Right cardiac atrium (tissue), 5 donors: ENCODE measurements at places on chromosomes 6 and 20. TPM values are rescaled to one million over a fixed set of nuclear protein-coding genes. Genes with fewer than 3 reads are reported as not detected.

Gene CTCFL
- total RNA-seq = not detected

DNA sequence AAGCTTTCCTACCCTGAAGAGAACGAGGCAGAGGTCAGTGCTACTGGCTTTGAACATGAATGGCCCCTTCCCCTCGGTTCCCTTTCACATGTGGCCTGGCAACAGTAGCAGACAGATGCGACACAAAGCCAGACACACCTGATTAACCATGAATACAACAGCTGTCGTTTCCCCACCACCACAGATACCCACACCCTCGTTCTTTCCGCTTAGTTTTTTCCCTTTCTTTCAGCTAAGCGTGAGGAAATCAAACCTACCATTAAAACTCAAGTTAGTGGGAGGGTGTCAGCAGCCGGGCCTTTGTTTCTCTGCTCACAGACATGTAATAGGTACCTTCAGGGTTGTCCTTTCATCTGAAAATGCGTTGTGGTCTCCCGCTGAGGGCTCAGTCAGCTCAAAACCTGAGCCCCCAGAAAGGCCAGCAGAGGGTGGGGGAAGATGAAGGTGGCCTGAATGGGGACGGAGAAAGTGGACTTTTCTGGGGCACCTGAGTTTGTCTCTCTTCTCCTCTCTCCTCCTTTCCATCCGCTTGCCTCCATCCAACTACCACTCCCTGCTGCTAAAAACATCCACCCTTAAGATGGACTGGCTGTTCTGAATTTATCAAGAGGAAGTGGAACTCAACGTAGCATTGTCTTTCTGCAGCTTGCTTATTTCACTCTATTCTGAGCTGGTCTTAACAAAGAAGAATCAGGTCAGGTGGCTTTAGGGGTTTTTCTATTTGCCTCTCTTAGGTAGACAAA lies 516.6 kb upstream of the JARID2 start:
- DNase-seq = no peak

- DNase-seq = peak; percentile 53
Observed at GRCh38 chr6:37483917-37484785, 15.5 kb downstream of the CCDC167 start.

Gene EDN3
- total RNA-seq = not detected

DNA sequence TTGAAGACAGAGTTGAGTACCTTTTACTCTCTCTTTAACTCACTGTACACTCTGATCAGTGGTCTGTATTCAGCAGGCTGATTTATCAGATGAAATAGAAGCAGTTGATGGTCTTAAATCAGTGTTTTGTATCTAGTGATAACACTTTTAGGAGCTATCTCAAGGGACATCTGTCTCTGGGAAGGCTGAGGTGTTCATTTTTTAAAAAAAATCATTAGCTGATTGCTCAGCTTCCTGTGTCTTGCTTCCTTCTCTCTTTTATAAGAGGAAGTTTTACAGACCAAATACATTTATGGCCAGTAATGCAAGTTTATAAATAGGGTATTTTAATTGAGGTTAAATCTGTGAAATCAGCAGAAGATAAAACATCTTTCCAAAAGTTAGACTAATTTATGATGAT lies 12.0 kb upstream of the CCDC170 start:
- DNase-seq = no peak

GRCh38 chr6:140463312-140463710 lies 1088.9 kb upstream of the CITED2 start:
- no peak for DNase-seq
